Brain (organoid and tissue), 16 donors: ENCODE measurements at places on chromosomes 13 and 19. TPM values are rescaled to one million over a fixed set of nuclear protein-coding genes. Genes with fewer than 3 reads are reported as not detected.

CABP5 gene
- not detected for polyA plus RNA-seq

ZSCAN4 gene
- polyA plus RNA-seq, result not detected

TYK2 gene
- polyA plus RNA-seq, result 60.3 TPM

ZIC2 gene
- polyA plus RNA-seq, result 300 TPM

POU2F2 gene
- polyA plus RNA-seq, result 6.9 TPM

TUBA3C gene
- polyA plus RNA-seq, result 0.32 TPM

WASF3 gene
- 20.0 TPM for polyA plus RNA-seq

SPC24 gene
- polyA plus RNA-seq, result 15.0 TPM

GRCh38 chr13:110330491-110331011 is 23.5 kb downstream of the COL4A2 start:
- no peak for DNase-seq

DNA sequence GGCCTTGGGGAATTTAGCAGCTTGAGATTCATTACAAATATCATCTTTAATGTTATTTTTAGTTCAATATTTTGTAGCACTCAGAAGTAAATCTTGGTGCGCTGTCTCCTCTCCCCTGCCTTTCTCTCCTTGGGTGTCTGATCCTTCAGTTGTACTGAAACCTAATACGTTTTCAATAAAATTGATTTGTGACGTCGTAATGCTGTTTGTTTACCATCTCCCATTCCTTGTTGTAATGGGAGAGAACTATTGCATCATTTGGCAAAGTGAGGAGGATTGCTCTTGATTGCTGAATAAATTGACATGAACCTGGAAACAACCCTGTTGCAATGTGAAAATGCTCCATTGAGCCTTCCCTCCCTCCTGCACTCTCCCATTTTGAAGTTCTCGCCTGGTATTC is 43.2 kb upstream of the TSHZ3 start:
- DNase-seq, result no peak

DNA sequence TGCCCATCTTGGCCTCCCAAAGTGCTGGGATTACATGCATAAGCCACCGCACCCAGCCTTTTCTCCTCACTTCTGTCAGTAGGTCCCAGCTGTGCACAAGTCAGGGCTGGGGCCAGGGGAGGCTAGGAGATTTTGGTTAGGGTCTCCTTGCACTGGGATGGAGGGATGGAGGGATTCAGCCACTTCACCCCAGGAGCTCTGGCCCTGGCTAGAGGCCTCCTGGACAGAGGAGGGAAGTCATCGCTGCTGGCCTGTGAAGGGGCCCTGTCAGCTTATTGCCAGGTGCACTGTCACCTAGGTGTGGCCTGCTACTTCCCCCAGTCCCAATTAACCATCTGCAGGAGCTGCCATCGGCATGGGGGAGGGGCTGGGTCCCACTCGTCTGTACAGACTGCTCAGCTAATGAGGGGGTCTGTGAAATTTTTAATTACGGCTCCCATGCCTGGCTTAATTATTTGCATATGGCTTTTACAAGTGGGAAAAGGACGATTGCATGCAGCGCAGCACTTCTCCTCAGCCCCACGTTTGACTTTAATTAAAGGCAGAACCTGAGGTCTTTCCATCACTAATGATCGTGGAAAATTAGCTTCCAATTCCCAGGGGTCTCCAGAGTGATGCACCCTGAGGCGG is 52.4 kb downstream of the CHST8 start:
- DNase-seq, result peak; percentile 84

- no peak for DNase-seq
Measured at GRCh38 chr13:110070046-110070445, 236.9 kb downstream of the COL4A1 start.

DNA sequence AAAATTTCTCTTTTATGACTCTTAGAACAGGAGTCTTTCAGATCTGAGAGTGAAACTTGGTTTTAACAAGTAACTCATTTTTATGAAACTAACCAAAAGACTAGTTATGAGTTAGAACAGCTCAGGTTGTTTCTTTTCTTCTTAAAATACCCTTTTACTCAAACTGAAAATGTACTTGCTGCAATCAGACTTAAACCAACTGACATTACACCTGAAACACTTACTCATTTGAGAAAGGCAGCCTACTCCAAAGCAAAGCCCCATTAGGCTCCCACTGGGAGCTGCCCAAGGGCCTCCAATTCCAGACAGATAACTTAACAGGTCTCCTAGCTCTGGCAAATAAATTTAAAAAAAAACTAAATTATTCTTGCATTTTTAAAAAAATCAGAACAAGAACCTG is 3.6 kb downstream of the FOXO1 start:
- DNase-seq, result no peak

DNA sequence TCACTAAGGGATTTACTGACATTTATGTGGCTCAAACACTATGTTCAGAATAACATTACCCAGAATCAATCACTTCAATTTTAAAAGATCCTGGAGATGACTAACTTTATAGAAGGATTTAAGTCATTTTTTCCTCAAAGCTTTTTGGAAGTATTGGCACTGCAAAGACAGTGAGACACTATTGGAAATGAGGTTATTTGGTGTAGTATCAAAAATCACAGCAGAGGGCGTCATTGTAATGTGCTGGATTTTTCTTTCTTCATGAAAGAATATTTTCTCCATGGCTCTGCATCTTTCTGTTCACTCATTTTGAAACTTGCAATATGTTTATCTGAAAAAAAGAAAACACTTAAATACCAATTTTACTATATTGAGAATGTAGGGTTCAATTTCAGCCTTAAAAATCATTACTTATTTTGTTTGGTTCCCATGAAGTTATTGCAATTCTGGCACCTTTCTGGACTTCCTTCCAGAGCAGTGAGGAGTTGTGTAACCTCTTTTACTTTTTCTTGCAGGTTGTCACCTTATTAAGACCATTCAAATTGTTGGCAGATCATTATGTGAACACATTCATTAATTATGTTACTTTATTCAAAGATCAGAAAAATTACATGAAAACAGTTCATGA is 3.7 kb upstream of the CSNK1A1L start:
- peak; percentile 82 for DNase-seq

- DNase-seq, result no peak
Measured at GRCh38 chr13:76754414-76754813, 131.8 kb downstream of the KCTD12 start.

- DNase-seq, result peak; percentile 56
Measured at GRCh38 chr13:27830010-27830409, 37.7 kb downstream of the GSX1 start.

- no peak for DNase-seq
Measured at GRCh38 chr13:19159181-19159580, 22.4 kb downstream of the TUBA3C start.

- peak; percentile 91 for DNase-seq
Measured at GRCh38 chr19:9406798-9407352, 28.5 kb downstream of the ZNF266 start.

DNA sequence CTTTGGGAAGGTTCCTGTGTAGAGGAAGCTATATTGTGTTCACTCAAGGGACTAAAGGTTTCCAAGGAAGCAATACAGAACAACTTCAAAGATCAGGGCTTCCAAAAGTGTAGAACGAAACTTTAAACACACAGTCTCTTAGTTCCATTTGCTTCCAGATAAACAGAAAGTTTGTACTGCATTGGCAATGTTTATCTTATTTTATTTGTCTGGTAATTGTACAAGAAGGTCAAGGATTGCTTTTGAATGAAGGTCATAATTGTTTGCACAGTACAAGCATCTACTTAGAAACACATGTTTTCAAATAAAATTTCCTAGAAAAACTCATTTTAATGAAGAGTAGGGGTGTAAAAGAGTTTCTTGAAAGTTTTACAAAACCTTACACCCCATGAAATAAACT is 712.7 kb upstream of the SGCG start:
- DNase-seq, result no peak

DNA sequence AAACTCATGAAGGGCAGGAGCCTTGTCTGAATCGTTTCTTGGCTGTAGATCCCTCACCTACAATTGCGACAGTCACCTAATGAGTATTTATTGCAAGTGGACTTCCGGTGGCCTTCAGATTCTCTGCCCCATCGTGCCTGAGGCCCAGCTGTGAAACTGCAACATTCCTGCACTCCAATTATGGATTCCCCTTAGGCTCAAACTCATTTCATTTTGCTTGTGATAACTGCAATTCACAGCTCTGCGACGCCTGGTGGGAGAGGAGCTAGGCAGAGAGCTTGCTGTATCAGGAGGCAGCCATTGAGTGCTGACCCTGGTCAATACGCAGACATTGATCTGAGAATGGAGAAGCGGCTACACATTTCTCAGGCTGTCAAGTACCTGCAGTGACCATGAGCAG is 59.0 kb downstream of the CCDC70 start:
- DNase-seq, result no peak

DNA sequence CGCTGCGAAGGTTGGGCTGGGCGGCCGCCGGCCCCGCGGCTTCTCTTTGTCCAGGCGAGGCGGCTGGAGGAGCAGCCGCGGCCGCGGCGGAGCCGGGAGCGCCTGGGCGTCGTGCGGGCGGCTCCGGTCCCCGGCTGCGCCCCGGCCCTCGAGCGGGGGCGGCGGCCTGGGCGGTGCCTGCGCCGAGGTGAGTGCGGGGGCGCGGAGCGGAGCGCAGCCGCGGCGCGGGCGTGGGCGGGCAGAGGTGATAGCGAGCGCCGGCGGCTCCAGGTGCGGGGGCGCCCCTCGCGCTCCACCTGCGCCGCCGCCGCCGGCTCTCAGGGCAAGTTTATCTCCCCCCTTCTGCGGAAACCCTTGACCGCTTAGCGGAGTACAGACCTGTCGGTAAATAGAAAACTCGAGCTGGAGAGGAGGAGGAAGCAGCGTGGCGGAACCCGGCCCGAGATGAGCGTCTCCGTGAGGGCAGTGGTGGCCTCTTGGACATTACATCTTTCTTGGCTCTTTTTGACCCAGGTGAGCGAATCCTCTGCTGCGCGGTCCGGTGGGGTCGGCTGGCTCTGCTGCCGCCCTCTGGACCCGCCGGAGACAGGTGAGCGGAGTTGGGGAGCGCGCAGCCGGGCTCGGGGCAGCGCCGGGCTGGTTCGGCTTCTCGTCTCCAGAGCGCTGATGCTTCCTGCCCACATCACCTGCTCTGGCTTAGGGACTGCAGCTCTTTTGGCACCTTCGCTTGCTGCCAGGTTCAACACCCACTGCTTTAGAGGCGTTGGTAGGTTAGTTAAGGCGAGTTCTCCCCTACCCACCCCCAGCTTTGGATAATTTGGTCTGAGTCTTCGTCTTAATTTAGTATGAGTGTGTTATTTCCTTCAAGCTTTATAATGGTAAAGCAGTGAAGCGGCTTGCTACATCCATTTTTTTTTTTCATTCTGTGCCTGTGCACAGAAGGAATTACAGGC is at the start of gene MTUS2:
Gene MTUS2, plus strand, starts transcription at position 241 of the 953 bp plus-strand sequence.
- DNase-seq, result peak; percentile 68

DNA sequence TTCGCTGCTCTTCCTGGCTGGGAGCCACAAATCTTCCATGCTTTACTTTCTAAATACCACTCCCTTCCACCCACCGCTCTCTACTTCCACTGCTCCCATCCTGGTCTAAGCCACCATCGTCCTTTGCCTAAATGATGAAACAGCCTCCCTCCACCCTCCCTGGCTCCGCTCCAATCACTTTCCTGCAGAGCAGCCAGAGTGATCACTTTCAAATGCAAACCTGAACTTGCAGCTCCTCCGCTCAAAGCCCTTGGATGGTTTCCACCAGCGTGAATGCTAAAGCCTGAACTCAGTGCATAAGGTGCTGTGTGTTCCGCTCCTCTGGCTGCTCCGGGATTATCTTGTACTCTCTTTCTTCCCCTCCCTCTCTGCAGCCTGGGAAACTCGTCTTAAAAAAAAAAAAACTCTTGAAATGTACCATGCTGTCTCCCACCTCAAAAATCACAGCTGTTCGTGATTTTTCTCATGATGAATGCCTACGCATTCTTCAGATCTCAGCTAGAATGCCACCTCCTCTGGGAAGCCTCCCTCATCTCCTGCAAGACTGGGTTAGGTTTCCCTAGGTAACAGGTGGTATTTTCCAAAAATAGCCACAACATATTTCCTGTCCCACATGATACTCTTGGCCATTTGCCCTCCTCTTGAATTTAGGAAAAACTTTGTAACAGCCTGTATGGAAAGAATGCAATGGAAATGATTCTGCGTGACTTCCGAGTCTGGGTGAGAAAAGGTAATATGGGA is 3.7 kb upstream of the SIN3B start:
- peak; percentile 77 for DNase-seq

- DNase-seq, result peak; percentile 35
Measured at GRCh38 chr19:12647490-12648071, 19.0 kb downstream of the MAN2B1 start.

DNA sequence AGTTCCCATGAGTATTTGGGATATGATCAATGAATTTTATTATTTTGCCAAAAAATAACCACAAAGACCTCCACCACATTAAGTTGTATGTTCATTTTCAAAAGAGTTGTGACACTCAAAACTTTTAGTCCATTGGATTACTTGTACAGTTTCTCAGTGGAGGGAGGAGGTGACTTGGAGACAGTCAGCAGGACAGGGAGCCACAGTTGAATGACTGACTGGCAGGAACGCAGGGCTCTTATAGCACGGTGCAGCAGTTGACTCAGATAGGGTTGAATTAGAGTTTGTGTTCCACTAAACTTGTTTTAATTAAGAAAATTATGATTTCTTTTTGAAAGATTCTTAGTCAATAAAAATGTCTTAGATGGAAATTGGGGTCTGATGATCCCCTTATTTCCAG is 42.5 kb downstream of the TNFRSF19 start:
- DNase-seq, result no peak
